ENCODE measurements at places on chromosomes 7 and 10. TPM values are rescaled to one million over a fixed set of nuclear protein-coding genes. Genes with fewer than 3 reads are reported as not detected.

Gene COL28A1
- 2.2 TPM for total RNA-seq

Gene MUC12
- total RNA-seq: not detected

Gene HERPUD2
- 24.6 TPM for total RNA-seq

Gene FAM13C
- 58.0 TPM for total RNA-seq

Gene TRPV5
- total RNA-seq: not detected

Gene PRF1
- total RNA-seq: not detected

Gene CNPY1
- 2.2 TPM for total RNA-seq

Gene ADCK2
- total RNA-seq: 16.0 TPM

Gene RRP12
- 25.6 TPM for total RNA-seq

Gene VIPR2
- not detected for total RNA-seq

Gene H2BK1
- not detected for total RNA-seq

All from myocyte (in vitro differentiated cells).